ENCODE measurements at places on chromosomes 16 and 17.

DNA sequence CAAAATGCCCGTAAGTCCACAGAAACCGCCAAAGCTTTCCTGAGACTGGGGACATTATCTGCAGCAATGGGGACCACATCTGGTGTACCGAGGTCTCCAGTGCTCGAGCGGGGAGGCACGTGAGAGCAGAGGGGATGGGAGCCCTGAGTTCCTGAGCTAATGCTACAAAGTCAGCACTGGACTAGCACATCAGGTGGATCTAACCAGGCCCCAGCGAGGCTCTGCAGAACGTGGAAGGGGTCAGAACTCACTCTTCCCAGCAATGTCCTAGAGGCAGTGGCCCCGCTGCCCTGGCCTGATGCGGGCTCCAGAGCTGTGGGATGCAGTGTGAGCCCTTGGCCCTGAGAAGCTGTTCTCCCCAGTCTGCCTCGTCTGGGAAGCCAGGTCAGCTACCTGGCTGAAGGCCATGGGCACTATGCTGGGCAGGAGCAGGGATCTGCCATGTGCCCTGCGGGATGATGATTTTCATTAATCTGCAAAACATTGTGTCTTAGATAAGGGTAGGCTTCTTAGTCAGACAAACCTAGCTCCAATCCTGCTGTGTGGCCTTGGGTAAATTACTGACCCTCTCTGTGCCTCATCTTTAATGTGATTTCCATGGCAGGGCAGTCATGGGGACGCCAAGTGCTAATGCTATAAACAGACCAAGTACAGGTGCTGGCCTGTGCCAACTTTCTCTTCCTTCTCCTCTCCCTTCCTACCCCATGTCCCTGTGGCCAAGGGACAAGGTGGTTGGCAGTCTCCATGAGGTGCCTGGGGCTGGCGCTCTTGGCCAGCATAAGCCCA, 40.1 kb upstream of the SLC38A10 start:
- DNase-seq = no peak

DNA sequence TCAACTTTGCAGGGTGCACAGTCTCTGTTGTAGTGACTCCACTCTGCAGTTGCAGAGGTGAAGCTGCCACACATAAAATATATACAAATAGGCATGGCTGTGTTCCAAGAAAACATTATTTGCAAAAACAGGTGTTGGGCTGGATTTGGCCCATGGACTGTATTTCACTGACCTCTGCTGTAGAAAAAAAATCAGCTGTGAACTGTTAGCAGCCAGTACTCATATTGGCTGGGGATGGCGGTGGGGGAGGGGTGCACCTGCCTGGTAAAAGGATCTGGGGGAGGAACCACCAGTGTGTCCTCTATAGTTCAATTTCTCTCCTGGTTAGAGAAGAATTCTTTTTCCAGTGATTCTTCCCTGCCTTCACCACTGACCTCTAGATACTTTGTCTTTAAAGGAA, 50.0 kb downstream of the SHISA9 start:
- no peak for DNase-seq

- no peak for DNase-seq
These were observed 21.1 kb downstream of the TMC6 start for GRCh38 chr17:78107457-78107856.

DNA sequence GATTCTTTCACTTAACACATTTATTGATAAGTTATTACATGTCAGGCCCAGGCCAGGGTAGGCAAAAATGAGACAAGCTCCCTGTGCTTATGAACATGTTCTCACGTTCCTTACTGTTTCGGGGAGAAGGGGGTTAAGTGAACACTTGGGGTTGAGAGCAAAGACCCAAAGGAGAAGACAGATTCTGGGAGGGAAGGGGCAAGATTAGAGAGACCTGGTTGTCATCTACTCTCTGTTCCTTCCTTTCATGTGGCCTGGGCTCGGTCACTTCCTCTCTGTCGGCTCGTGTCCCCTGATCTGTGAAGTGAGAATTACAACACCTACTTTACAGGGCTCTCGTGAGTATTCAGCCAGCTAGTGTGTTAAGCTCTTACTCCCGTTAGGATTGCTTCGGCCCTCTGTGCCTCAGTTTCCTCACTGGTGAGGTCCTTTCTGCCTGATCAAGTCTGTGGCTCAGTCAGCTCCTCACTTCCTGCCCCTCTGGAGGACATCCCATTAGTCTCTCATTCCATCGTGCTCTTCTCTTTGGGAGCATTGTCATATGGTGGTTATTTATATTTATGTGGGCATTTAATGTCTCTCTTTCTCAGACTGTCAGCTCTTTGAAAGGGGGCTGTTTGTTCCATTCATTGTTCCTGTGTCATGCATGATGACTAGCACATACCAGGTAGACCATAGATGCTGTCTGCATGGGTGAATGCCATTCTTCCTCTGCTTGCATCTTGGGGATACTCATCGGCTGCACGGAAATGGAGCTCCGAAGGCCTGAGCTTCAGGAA, 38.9 kb downstream of the PLCG2 start:
- DNase-seq = no peak

- no peak for DNase-seq
These were observed 2.2 kb upstream of the PDPK1 start for GRCh38 chr16:2535625-2536013.

DNA sequence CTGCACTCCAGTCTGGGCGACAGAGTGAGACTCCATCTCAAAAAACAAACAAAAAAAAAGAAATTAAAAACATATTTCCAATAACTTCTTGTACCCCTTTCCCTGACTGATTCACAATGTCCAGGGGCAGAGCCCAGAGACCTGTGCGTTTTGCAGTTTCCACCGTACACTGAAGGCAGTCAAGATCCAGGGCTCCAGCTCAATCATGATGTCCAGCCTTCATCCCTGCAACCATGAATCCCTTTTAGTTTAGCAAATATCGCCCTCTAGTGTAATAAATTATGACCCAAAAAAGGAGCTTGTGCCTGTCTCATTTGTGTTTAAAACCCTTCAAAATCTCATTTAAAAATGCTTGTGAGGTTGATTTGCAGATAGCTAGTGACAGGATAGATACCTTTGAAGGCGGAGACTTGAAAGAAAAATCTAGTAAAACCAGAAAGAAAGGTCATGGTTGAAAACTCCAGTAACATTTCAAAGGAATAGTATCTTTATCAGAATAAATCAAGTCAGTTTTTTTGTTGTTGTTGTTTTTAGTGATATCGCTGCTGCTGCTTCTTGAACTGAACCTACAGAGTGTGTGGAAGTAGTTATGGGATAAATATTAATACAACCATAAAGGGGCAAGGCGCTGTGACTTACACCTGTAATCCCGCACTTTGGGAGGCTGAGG, 3.7 kb upstream of the ERN1 start:
- DNase-seq = no peak

GRCh38 chr17:71878998-71879397, 241.8 kb upstream of the SOX9 start:
- DNase-seq = no peak

GRCh38 chr17:37494401-37494831, 4.7 kb downstream of the DUSP14 start:
- DNase-seq = no peak

DNA sequence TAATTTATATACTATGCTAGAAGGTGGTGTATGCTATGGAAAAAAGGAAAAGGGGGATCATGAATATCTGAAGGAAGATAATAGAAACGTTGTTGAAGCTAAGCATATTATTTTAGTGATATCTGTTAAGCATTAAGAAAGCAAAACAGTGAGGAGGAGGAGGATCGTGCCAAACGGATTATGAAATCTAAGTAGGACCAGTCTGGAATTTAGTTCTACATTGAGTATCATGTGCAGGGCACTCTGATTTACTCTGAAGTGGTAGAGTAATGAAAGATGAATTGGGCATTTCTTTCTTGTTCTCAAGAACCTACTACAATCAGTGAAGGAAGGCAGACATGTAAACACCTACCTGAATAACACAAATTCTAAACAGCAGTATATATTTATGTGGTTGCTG, 195.3 kb downstream of the CYB561 start:
- no peak for DNase-seq
